ENCODE measurements at places on chromosomes 5 and 9. TPM values are rescaled to one million over a fixed set of nuclear protein-coding genes. Genes with fewer than 3 reads are reported as not detected.

DNA sequence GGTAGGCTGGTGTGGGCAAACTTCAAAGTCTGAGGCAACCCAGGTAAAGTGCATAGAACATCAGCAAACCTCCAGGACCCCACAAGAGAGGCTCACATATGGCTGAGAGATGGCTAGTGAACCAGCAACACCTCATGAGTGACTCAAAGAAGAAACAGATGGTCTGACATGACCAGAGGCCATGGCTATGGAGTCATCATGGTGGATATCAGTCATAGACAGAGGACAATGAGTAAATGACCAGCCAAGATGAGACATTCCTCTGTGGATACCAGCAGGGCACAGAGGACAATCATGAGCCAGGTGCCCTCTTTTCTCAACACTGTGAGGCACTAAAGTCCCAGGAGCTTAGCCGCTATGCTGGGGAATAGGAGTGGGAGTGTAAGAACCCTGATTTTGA is 180.8 kb downstream of the RASEF start:
- no peaks in the 10 kb centered on the region for H3K36me3 ChIP-seq
- H3K27ac ChIP-seq = no peak overlapping the region
- H3K4me3 ChIP-seq = no peak overlapping the region
- no peaks in the 10 kb centered on the region for H3K27me3 ChIP-seq

HRH2 gene
- polyA plus RNA-seq = 4.8 TPM

- H3K27ac ChIP-seq = no peak overlapping the region
- no peaks in the 10 kb centered on the region for H3K36me3 ChIP-seq
- no peak for DNase-seq
- no peak overlapping the region for H3K4me3 ChIP-seq
- H3K27me3 ChIP-seq = no peaks in the 10 kb centered on the region
- H3K4me1 ChIP-seq = no peaks in the 10 kb centered on the region
These were observed 88.2 kb downstream of the CCDC192 start for GRCh38 chr5:127791439-127791838.

PCDHGA1 gene
- 0.06 TPM for polyA plus RNA-seq

DNA sequence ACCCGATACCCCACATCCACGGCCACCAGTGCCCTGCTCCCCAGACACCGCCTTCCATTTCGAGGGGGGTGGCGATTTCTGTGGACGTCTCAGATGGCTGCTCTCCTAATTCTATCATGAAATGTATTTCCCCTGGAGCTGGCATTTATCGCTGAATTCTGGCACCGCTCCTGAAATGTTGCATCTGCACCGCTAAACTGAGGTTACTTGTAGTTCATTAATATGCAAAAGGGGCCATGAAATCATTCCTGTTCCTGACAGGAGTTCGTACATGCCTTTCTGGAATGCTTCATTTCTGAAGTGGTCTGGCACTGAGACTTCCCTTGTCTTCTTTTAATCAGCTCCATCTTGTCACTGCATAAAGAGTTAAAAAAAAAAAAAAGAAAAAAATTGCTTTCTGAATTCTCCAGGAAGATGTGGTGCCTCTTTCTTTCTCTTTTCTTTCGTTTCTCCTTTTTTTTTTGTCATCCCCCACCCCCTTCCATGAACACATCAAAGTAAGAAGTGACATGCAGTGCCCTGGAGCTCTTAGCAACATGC is 97.7 kb upstream of the SMARCA2 start:
- H3K36me3 ChIP-seq = no peaks in the 10 kb centered on the region
- H3K4me3 ChIP-seq = no peak overlapping the region
- peaks cover 10% of the 10 kb centered on the region for H3K27me3 ChIP-seq
- no peak for DNase-seq
- no peaks in the 10 kb centered on the region for H3K4me1 ChIP-seq

GLE1 gene
- polyA plus RNA-seq = 14.7 TPM

DNA sequence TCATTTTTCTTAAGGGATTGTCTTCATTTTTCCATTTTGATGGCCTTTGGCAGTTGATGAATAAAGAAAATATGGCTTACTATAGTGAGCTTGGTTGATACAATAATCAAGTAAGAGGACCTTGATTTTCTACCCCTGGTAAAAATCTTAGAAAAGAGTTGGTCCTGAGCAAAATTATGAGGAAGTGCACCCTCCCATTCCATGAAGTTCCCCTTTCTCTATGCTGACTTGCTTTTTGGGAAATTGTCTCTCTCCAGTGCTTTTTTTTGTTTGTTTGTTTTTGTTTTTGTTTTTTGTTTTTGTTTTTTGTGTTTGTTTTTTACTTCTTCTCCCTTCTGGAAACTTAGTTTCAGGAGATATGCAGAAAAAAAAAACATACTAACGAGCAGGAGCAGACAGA is 449.2 kb upstream of the ACTBL2 start:
- H3K4me1 ChIP-seq = no peaks in the 10 kb centered on the region
- no peaks in the 10 kb centered on the region for H3K27me3 ChIP-seq
- DNase-seq = no peak
- no peak overlapping the region for H3K27ac ChIP-seq
- H3K4me3 ChIP-seq = no peak overlapping the region

Measured in spleen (tissue), 13 donors.